ENCODE measurements at places on chromosomes 13 and 19.

DNA sequence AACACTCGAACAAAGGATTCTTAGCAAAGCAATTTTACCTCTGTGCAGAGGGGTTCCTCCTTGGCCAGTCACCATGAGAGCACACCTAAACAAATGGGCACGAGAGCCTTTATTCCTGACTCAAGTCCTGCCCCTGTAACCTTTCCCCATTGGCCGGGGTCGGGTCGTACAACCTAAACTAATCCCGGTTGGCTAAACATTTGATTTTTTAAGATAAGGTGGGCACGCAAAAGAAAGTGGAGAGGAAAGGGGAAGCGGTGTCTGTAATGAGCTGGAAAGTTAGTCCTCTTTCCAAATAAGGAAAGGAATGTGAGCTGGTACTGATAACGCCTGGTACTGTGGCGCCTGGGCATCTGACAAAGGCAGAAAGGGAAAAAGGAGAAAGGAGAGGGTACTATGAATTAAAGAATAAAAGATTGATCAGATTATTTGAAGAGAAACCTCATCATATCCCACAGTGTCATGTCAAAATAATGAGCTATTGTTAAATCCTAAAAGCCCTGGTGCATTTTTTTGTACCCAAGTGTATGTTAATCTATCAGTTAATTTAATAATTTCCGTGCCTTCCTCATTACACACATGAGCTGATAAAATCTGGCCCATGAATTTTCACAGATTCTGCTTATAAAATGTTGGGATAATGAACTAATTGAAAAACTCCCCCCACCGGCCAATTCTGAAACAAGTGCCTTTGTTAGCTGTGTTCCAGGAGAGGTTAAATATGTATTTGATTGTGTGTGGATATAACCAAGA, 335.7 kb downstream of the RFC3 start:
- H3K4me3 ChIP-seq, result no peak overlapping the region
- no peaks in the 10 kb centered on the region for H3K36me3 ChIP-seq
- peaks cover 12% of the 10 kb centered on the region for H3K4me1 ChIP-seq
- H3K27me3 ChIP-seq, result no peaks in the 10 kb centered on the region

- H3K36me3 ChIP-seq, result peaks cover 6% of the 10 kb centered on the region
- H3K4me1 ChIP-seq, result no peaks in the 10 kb centered on the region
- H3K4me3 ChIP-seq, result peak overlapping the region; percentile 94
- H3K27ac ChIP-seq, result peak overlapping the region; percentile 51
- H3K27me3 ChIP-seq, result no peaks in the 10 kb centered on the region
- DNase-seq, result peak; percentile 100
Observed at GRCh38 chr19:36331353-36332228, 47.4 kb downstream of the ZFP14 start.

DNA sequence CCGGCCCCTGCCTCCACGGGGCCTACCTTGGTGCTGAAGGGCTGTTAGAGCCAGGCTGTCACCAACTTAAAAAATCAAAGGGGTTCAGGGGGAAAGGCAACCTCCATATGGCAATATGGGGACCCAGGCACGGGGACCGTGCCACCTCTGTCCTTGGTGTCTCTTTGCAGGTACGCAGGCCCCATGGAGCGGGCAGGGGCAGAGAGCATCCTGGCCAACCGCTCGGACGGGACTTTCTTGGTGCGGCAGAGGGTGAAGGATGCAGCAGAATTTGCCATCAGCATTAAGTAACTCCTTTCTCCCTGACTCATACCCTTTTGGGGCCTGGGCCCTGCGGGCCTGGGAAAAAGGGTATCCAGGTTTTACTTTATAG, 39.6 kb upstream of the ADGRE1 start:
- no peaks in the 10 kb centered on the region for H3K36me3 ChIP-seq
- no peak for DNase-seq
- no peak overlapping the region for H3K4me3 ChIP-seq
- no peak overlapping the region for H3K27ac ChIP-seq
- H3K27me3 ChIP-seq, result no peaks in the 10 kb centered on the region

- H3K36me3 ChIP-seq, result no peaks in the 10 kb centered on the region
- H3K4me3 ChIP-seq, result no peak overlapping the region
- no peaks in the 10 kb centered on the region for H3K4me1 ChIP-seq
- DNase-seq, result no peak
- H3K27me3 ChIP-seq, result no peaks in the 10 kb centered on the region
- H3K27ac ChIP-seq, result no peak overlapping the region
Observed at GRCh38 chr19:3117716-3118115, 18.1 kb upstream of the GNA15 start.

GRCh38 chr19:41521931-41522555, 53.9 kb upstream of the CEACAM21 start:
- H3K4me1 ChIP-seq, result no peaks in the 10 kb centered on the region
- no peak overlapping the region for H3K27ac ChIP-seq
- DNase-seq, result no peak
- no peak overlapping the region for H3K4me3 ChIP-seq
- no peaks in the 10 kb centered on the region for H3K36me3 ChIP-seq
